ENCODE measurements at places on chromosomes 1 and 21.

- DNase-seq = peak; percentile 10
Observed at GRCh38 chr1:235270625-235271024, 57.4 kb downstream of the ARID4B start.

GRCh38 chr1:60223158-60223557 lies 149.6 kb upstream of the C1orf87 start:
- DNase-seq = no peak

GRCh38 chr1:107830075-107830474 lies 134.9 kb downstream of the VAV3 start:
- no peak for DNase-seq

GRCh38 chr21:43317959-43318358 lies 109.0 kb downstream of the SIK1 start:
- DNase-seq = no peak

GRCh38 chr21:24976238-24976637 lies 631.0 kb downstream of the MRPL39 start:
- no peak for DNase-seq

GRCh38 chr1:202639500-202639899 lies 70.8 kb downstream of the SYT2 start:
- no peak for DNase-seq

DNA sequence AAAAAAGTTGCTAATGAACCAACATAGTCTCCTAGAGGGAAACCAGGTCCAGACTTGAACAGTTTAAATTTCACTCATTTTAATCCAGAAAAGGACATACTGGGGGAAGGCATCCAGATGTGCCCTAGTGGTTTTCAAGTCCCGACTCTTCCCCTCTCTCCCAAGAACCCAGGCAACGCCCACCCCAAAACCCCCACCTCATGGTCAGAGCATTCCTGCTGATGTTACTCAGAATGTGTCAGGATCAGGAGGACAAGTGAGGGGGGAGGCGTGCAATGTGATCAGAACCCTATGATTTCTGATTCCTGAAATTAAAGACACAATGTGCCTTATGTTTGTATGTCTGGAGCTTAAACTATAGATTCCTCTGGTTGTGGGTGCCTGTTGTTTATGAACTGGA lies 1.6 kb upstream of the CTSK start:
- DNase-seq = peak; percentile 83

DNA sequence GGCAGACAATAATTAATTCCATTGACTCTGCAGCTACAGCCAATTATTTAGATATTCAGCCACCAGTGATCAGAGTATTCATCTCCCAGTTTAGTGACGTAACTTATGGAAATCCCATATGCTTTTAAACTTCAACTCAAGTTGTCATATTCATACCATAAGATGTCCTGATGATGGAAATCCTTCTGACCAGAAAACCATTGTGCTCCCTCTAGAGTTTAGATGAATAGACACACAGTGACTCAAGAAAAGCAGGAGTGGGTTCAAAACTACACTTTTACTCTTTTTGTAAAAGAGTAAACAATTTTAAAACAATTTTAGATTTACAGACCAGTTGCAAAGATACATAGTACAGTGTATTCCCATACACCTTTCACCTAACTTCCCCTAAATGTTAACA lies 463.7 kb downstream of the KCNT2 start:
- DNase-seq = no peak

DNA sequence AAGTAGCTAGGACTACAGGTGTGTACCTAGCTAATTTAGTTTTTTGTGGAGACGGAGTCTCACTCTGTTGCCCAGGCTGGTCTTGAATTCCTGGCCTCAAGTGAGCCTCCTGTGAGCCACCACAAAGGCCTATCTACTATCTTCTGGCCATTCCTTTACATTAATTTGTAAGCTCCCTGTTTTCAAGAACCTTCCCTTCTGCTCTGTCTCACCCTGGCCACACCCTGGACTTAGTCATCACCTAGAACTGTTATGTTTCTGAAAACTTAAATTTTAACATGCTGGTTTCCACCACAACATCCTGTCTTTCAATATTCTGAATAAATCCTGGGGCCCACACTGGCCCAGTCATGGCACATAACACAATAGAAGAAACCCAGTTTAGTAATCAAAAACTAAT lies 4.9 kb upstream of the B4GALT3 start:
- peak; percentile 53 for DNase-seq

DNA sequence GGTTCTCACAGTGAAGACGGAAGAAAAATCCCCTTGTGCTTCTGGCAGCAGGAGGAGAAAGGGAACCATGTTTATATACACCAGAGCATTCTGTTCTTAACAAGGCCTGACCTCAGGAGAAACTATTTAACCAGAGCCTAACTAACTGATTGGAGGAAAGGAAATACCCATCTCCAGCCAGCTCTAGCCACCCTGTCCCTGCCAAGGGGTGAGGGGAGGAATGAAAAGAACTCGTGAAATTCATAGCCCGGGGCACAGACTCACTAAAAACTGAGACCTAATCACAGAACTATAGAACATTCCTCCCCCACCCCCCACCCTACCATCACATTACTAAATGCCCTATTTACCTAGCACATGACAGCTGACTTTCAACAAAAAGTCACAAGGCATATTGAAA lies 65.0 kb downstream of the KCNH1 start:
- no peak for DNase-seq

GRCh38 chr1:54408147-54409066 lies 2.2 kb upstream of the SSBP3 start:
- DNase-seq = peak; percentile 85

GRCh38 chr1:215672482-215672881 lies 105.4 kb downstream of the KCTD3 start:
- DNase-seq = no peak

DNA sequence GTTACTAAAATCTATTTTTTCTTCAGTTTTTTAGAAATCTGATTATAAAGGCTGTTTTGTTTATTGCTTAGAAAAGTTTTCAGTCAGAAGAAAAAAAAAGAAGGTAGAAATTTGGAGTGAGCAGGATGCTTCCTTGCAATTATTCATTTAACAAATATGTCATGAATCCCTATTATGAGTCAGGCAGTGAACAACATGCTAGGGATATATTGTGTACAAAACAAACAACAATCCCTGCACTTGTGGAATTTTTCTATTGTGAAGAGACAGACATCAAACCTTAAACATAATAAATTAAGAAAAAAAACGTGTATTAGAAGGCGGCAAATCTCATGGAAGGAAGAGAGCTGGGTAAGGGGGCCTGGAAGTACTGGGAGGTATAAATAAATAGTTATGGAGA lies 664.1 kb upstream of the CAMK1G start:
- peak; percentile 51 for DNase-seq

DNA sequence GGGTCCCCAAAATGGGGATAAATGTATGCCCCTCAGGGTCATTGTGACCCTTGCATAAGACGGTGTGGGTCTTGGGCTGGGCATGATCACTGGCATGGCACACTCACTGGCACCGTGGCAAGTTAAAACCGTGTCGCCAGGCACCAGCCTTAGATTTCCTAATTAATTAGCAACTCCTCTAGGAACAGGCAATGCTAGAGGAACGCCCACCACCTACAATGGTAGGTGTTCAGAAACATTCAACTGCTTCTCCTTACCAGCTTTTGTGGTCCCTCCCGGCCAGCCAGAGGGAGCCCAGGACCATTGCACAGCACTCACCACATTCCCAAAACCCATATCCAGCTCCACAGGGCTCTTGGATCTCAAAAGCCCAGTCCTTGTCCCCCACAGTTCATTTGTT lies 36.4 kb downstream of the EPHA2 start:
- DNase-seq = no peak

DNA sequence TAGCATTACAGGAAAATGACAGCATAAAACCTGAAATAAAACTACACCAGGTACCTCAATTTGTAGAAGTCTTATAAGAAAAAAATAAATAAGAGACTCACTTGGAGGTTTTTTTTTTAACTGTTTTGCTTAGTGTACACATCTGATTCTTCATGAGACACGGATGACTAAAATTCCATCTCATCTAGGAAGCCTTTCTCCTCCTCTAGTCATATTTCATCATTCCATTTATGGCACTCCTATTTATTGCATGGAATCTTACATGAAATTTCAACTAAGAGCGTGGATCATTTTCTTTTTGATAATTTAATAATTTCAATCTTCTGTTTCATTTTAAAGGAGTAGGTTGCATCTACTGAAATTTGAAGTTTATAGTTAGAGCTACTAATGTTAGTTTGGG lies 1.6 kb upstream of the PTGS2 start:
- DNase-seq = peak; percentile 64

DNA sequence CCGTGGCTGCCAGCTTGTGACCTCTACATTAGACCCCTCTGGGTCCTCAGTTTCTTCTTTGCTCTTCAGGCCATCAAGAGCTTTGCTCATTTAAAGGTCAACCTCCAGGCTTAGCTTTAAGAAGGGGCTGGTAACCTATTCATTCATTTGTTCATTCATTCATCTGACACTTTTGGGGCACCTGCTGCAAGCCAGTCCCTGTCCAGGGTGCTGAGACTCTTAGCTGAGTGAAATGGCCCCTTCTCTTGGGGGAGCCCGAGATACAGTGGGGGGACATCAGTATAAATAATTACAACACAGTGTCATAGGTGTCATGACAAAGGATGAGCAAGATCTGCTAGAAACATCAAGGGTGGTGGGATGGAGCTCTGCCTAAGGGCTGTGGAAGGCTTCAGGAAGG lies 10.5 kb upstream of the TTC4 start:
- no peak for DNase-seq

DNA sequence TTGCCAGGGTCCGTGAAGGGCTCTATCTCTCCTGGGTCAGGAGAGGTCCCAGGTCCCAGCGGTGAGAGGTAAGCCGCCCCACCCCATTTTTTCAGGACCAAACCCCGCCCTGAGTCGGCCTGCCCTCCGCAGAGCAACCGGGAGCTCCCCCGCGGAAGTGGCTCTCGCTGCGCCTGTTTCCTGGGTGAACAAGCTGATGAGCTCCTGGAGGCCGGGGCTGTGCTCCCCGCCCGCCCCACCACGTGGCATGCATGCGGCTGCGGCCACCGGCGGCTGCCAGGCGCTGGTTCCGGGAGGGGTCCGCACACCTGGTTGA lies 32.0 kb downstream of the ZBTB17 start:
- no peak for DNase-seq

GRCh38 chr1:211352985-211353515 lies 26.4 kb downstream of the TRAF5 start:
- DNase-seq = no peak

DNA sequence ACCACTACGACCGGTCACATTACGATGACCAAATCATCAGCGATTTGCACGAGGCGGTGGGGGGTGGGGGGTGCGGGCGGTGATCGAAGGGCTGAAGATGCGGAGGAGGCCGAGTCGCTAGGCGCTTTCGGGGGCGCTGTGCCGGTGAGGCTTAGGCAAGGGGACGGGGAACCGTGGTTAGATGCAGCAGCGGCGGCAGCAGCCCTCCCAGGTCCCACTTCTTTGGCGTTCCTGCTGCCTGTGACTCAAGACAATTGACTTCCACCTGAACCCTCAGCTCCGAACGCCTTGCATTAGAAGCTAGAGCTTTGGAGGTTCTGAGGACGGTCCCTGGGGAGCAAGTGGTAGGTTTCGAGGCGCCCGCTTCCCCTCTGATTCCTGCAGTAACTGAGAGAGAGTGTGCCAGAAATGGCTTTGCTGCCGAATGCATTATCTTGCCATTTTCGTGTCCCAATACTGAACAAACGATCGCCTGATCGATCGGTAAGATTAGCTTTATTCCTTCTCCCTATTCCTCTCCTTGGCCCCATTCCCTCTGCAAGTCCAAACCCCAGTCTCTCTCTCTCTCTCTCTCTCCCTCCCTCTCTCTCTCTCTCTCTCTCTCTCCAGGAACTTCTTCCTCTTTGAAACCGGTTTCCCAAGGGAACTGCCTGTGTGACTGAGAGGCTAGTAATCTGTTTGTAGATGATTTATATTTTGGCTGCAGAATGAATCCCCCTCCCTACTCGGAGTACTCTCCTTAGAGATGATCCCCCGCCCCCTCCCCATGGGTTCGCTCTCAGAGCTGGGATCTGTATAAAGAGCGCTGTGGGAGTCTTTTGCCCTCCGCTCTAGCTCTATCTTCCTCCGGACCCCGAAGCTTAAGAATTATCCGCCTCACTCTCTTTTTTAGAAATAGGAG lies 735 bp upstream of the BRINP3 start:
- DNase-seq = peak; percentile 56

DNA sequence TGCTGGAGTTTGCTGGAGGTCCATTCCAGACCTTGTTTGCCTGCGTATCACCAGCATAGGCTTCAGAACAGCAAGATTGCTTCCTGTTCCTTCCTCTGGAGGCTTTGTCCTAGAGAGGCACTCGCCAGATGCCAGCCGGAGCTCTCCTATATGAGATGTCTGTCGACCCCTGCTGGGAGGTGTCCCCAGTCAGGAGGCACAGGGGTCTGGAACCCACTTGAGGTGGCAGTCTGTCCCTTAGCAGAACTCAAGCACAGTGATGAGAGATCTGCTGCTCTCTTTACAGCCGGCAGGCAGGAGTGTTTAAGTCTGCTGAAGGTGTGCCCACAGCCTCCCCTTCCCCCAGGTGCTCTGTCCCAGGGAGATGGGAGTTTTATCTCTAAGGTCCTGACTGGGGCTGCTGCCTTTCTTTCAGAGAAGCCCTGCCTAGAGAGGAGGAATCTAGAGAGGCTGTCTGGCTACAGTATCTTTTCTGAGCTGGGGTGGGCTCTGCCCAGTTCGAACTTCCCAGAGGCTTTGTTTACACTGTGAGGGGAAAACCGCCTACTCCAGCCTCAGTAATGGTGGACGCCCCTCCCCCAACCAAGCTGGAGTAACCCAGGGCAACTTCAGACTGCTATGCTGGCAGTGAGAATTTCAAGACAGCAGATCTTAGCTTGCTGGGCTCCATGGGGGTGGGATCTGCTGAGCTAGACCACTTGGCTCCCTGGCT lies 205.0 kb downstream of the GPR52 start:
- no peak for DNase-seq

Measured in fibroblast of skin of right quadriceps (primary cell).